Fibroblast of skin of abdomen (primary cell): ENCODE measurements at places on chromosomes 2 and 18.
A peak's percentile ranks its signal among the peaks of the same experiment; 100 is the strongest.

- DNase-seq, result no peak
These were observed 185.4 kb upstream of the FAM98A start for GRCh38 chr2:33784488-33784887.

- DNase-seq, result peak; percentile 31
These were observed 90.7 kb downstream of the STK39 start for GRCh38 chr2:168156661-168157060.

DNA sequence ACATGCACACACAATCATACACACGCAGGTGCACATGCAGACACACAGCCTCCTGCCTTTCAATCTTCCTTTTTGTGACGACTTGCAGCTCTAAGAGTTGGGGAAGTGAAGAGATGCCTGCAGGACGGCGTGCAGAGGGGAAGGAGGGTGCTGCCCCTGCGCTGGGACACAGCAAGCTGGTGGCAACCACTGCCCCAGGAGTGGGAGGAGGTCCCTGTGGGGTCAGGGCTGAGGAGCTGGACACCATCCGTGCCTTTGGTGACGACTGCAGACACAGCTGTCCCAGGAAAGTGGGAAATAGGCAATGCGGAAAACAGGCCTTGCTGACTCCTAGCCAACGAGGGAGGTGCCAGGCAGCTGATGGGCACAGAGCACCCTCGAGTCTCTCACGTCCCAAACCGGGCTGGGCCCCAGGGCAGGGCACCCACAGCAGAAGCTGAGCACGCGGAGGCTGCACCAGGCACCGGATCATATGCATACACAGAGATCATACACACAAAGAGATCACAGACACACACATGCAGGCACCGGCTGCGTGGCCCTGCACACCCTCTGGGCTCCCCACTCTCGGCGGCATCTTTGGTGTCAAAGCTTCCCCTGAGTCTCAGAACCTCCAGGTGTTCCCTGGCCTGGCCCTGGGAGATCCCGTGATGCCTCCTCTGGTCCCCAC is 146.1 kb downstream of the PXDN start:
- no peak for DNase-seq

DNA sequence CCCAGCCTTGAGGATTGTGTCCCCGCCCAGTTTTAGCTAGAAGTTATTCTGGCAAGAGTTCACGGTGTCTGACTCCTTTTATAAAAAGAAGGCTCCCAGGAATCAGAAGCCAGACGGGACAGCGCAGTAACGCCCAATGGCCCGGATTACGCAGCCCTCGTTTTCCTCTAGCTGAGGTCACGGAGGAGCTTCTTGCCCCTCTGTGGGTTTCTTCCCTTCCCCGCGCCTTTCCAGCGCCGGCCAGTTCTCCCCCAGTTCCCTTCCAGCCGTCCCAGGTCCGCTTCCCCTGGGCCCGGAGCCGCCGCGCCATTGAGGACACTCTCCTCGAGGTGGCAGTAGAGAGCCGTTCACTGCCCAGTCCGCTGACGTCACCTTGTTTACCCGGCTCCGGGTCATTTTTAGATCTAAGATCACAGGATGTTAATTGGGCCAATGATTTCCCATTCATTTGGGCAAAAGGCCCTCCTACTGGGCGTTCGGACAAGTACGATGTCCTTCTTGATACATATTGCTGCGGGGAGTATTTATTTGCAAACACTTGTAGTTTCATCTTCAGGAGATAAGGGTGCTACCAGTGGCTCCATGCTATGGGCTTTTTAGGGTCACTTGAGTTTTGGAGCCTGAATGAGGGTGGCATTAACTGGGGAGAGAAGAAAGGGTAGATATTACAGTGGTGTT is 81.5 kb upstream of the PPM1B start:
- DNase-seq, result peak; percentile 57

GRCh38 chr18:77119101-77119850 is 13.3 kb downstream of the MBP start:
- no peak for DNase-seq

- no peak for DNase-seq
These were observed 9.4 kb downstream of the FAM210A start for GRCh38 chr18:13716916-13717315.

GRCh38 chr2:81644189-81644588 is 1339.6 kb upstream of the LRRTM1 start:
- DNase-seq, result peak; percentile 3

GRCh38 chr2:216621292-216621691 is 11.9 kb upstream of the IGFBP2 start:
- no peak for DNase-seq
